ENCODE measurements at places on chromosomes 5 and 9.

DNA sequence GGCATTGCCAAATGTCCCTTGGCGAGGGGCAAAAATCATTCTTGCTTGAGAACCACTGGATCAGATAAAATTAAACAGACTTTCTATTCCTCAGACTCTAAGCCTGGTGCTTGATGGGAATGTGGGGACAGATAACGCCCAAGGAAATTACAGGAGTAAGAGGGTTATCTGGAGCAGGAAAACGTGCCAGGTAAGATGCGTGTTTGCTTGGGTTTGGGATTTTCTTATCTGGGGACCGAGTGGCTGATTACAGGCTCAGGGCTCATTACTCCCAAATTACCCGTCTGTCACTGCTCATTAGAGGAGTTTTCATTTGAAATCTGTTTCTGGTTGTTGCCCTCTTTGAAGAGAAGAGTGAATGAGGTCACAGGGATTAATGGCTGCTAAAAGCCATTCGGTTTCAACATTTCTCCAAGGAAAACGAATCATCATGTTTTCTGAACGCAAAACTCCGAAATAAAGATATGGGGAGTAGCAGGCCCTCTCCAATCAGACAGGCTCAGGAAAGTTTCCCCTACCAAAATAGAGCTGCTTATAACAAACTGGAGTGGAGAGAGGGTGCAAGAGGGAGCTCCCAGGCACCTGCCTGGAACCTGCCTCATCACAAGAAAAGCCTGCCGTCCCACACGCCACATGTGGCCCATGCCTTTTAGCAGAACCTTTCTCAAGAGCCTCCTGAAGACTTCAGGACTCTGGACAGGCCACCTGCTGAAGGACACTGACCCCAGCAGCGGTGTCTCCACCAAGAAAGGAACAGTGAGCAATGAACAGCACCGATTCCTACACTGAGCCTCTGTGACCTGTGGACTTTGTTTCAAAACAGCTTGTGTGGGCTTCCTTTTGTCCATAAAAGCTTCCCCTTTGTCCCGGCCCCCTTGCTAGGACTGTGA lies 136.4 kb downstream of the ICE1 start:
- peak; percentile 62 for DNase-seq

GRCh38 chr9:98010445-98010844 lies 27.3 kb downstream of the ANP32B start:
- DNase-seq: no peak

- DNase-seq: no peak
Measured at GRCh38 chr5:136776022-136776927, 410.9 kb upstream of the TRPC7 start.

DNA sequence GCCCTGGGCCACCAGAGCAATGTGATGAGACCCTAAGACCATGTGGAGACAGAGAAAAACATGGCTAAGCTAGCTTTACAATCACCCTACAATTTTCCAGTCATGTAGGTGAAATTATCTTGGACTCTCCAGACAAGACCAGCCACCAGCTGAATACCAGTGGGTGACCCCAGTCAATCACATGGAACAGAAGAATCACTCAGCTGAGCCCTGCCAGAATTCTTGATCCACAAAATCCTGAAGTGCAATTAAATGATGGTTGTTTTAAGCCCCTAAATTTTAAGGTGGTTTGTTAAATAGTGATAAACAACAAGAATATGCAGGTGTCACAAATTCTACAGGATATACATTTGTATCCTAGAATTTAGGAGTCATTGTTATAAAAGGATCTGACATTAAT lies 69.5 kb upstream of the SMIM15 start:
- DNase-seq: no peak

- DNase-seq: no peak
Measured at GRCh38 chr5:443239-444151, 519 bp downstream of the EXOC3 start.

DNA sequence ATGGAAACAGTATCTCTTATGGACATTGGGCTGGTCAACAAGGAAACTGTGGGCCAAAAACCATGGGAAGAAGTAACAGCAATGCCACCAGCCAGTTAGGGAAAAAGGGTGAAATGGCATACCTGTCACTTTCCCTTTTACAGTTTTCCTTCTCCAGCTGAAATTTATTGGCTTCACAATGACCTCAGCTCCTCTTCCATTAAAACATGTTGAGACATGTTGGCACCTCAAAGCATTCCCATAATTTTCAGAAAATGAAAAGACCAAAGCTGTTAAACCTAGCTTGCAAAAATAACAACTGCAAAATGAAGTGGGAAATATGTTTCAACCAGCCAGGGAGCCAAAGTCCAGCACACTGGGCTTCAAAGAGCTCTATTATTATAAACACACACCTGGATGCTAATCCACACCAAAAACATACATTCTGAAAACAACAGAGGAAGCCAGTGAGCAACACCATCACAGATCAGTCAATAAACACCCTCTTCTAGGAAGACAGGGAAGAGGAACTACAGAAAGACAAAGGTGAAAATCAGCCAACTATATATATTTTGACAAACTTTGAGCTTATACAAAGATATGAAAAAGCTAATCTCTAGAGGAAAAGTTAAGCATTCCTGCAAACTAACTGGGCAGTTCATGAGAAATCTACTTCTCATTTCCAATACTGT lies 78.4 kb upstream of the PTGER4 start:
- DNase-seq: no peak

DNA sequence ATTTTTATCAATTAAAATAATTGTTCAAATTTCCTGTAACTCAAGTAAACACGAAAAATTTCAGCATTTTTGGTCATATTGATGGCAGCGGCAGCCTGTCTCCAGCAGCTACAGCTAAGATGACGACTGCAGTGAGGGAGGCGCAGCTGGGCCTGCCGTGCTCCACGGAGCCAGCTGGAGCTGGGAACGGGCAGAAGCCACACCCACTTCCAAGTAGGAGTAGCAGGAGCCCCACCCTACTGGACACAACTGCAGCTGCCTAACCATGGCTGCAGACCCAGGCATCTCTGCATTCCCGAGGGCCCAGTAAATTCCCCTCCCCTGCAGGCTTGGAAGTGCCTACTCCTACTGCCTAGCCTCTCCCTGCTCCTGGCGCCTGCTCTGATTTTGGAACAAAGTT lies 2031.7 kb downstream of the EFNA5 start:
- peak; percentile 31 for DNase-seq

GRCh38 chr5:34959323-34959722 lies 30.0 kb downstream of the DNAJC21 start:
- DNase-seq: no peak

GRCh38 chr9:113185271-113185670 lies 34.5 kb downstream of the SLC31A2 start:
- no peak for DNase-seq

- DNase-seq: no peak
Measured at GRCh38 chr9:135692410-135692809, 6.9 kb downstream of the SOHLH1 start.

DNA sequence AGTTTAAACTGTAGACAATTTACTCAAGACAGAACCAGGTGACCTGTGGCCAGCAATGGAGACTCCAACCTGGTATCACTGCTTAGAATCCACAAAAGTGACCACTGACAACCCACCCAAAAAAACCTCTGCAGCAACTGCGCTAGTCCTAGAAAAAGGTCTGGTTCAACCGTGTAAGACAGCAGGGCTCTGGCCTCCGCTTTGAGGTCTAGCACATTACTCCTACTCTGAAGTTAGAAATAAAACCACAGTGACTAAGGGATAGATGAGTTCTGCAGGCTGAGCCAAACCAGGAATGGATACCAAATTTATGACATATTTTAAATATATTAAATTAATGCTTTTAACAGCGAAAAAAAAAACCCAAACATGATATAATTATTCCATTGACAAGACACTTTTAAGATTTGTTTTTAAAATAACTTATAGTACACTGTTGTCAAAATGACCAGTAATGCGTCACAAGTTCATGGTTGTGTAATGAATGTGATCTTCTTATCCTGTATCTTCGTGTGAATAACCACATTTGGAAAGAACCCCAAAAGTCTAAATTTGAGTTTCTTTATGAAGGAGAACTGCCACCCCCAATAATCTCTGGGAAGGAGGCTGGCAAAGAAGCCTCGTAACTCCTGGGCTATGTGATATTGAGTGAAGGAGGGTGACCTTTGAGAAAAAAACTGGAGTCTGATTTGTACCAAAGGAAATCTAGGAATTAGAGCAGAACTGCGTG lies 101.9 kb upstream of the SLC44A1 start:
- no peak for DNase-seq

- DNase-seq: no peak
Measured at GRCh38 chr9:80899208-80899607, 790.1 kb downstream of the TLE1 start.

DNA sequence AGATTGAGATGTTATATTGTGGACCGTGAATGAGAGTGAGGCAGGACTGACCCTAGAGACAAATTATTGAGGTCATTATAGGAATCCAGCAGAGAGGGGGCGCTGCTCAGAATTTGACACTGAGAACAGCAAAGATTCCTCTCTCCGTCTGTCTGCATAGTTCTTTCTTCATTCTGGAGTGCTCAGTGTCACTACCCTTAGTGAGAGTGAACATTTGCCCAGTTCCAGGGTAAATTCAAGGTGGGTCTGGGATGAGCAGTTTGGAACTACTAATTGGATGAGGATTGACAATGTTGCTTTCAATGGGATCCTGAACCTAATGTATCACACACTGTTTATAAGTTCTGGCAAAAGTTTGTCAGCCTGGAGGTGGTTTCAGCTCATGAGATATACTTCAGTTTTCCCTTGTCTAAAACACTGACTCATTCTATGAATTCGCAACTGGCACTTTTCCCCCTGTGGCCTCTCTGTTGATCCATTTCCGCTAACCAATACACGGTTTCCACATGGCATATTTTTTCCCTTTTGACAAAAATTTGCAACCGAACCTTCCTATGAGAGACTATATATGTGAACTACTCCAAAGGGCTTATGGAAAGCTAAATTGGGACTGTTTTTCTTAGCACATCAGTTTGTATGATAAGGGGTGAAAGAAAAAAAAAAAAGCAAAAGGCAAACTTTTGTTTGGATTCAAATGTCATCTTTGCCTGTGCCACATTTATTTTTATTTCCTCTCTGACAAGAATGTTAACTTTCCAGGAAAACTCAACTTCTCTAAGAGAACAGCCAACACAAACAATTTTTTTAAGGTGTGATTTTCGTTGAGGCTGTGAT lies 1240.7 kb upstream of the WWC1 start:
- no peak for DNase-seq

DNA sequence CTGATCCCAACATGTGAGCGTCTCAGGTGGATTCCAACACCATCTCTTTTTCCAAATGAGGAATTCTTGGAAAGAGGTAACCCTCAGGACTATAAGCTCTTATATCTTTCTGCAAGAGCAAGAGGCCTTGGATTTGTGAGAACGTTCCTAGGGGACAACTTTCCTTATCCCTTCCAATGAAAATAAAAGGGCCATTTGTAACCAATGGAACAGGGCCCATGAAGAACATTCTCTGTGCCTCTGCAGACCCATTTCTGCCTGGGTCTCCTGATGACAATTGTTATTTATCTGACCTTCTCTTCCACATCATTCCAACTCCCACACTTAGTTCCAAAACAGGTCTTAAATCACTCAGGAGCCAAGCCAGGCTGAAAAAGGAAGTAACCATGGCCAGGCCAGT lies 202.6 kb downstream of the ZNF462 start:
- no peak for DNase-seq

GRCh38 chr9:124020520-124021384 lies 9.2 kb downstream of the LHX2 start:
- DNase-seq: no peak

- DNase-seq: no peak
Measured at GRCh38 chr9:120643061-120643460, 63.1 kb upstream of the CDK5RAP2 start.

GRCh38 chr9:97807681-97808080 lies 45.3 kb upstream of the FOXE1 start:
- DNase-seq: no peak

- no peak for DNase-seq
Measured at GRCh38 chr9:136244122-136244968, 1.3 kb downstream of the QSOX2 start.

DNA sequence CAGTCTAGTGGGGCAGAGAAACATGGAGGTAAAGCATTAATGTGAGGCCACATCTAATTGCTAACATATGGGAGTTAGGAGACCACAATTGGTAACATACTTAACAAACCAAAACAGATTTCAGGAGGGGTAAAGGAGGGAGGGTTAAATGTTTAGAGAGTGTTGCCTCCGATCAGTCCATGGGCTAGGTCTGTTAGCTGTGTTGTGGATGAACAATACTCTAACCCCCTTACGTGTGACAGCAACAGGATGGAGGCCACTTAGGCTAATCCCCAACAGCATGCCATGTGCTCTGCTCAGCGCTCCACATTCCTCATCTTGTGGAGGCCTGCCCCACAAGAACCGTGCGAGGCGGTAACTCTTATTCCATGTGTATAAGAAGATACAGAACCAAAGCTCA lies 167.0 kb downstream of the CRB2 start:
- DNase-seq: peak; percentile 33

DNA sequence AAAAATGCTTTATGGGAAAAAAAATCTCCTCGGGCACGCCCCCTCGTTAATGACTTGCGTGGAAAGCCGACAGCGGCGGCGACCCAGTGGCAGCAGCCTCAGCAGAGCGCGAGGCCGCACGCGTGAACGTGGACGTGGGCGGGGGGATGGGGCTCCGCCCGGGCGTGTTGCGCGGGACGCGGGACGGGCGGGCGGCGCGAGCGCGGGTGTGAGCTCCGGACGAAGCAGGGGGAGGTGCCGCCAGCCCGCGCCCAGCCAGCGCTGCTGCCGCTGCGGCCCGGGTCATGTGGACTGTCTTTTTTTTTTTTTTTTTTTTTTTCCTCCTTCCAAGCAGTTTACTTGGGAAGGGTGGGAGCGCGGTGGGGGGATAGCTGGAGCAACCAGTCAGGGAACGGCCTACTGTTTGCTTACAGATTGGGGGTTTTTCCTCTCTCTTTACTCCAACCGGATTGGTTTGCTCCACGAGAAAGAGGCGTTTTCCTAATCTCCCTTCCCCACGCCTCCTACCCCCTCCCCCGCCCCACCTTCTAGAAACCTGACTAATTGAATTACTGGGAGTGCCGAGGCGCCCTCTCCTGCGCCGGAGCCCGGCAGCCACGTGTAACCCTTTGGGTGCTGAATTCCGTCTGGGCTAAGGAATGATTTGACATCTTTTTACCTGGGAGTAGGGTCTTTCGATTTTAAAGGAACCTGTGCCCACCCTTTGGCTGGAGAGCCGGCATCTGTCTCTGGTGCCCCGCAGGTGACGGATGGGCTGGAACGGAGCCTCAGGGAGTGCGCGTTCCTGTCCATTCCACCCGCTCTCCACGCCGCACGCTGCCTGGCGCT lies 1.7 kb upstream of the EFNA5 start:
- DNase-seq: peak; percentile 90

DNA sequence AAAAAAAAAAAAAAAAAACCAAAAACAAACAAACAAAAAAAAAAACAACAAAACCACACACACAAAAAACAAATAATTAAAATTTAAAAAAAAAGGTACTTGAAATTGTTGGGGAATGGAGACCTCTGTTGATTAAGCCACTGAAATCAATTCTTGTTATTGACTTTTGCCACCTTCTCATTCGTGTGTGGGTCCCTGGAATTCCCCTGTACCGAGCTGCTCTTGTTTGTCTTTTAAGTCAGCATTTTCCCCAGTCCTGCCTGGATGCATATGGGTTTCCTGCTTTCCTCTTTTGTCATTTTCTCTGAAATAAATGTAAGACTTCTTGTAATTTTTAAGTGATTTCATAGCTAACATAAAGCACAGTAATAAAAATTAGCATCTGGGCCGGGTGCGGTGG lies 45.5 kb downstream of the GPBP1 start:
- no peak for DNase-seq

GRCh38 chr5:176711883-176712282 lies 64.6 kb downstream of the TSPAN17 start:
- no peak for DNase-seq

GRCh38 chr9:69344459-69344858 lies 19.4 kb downstream of the ENTREP1 start:
- no peak for DNase-seq

Data from NCI-H524 treated with DMSO at 0.1 percent for 48 hours (cell line).